ENCODE measurements at places on chromosomes 2 and 18. TPM values are rescaled to one million over a fixed set of nuclear protein-coding genes. Genes with fewer than 3 reads are reported as not detected.

NTSR2 gene
- total RNA-seq = not detected

SNED1 gene
- 211 TPM for total RNA-seq

PPIG gene
- total RNA-seq = 23.6 TPM

MOCOS gene
- total RNA-seq = 2.2 TPM

ALS2 gene
- 8.7 TPM for total RNA-seq

ACTG2 gene
- 1.3 TPM for total RNA-seq

RAB6C gene
- not detected for total RNA-seq

TANC1 gene
- 30.8 TPM for total RNA-seq

SRD5A2 gene
- not detected for total RNA-seq

All from cardiac ventricle fibroblast (primary cell).